ENCODE measurements at places on chromosomes 4 and X. TPM values are rescaled to one million over a fixed set of nuclear protein-coding genes. Genes with fewer than 3 reads are reported as not detected.

The HSPA4L gene
- 3.5 TPM for total RNA-seq

The TCEANC gene
- 0.88 TPM for total RNA-seq

The NIPAL1 gene
- total RNA-seq = 1.5 TPM

The UGT2A1 gene
- total RNA-seq = not detected

The MAGEC2 gene
- 184 TPM for total RNA-seq

GRCh38 chr4:187500796-187501195 is 494.8 kb upstream of the ZFP42 start:
- DNase-seq = no peak

- DNase-seq = no peak
Observed at GRCh38 chr4:46425775-46426400, 36.0 kb upstream of the GABRA2 start.

The DCX gene
- total RNA-seq = not detected

Measured in RPMI7951 (cell line).